Stimulated activated CD4-positive, alpha-beta T cell treated with anti-CD3 and anti-CD28 coated beads, Interleukin-4, amount 100 ng/mL, for 24 hours (primary cell): ENCODE measurements at places on chromosomes 5 and 9.

GRCh38 chr9:133436681-133437080 lies 14.5 kb downstream of the ADAMTS13 start:
- DNase-seq: no peak

- DNase-seq: no peak
Measured at GRCh38 chr5:162886717-162887116, 550.7 kb upstream of the CCNG1 start.

DNA sequence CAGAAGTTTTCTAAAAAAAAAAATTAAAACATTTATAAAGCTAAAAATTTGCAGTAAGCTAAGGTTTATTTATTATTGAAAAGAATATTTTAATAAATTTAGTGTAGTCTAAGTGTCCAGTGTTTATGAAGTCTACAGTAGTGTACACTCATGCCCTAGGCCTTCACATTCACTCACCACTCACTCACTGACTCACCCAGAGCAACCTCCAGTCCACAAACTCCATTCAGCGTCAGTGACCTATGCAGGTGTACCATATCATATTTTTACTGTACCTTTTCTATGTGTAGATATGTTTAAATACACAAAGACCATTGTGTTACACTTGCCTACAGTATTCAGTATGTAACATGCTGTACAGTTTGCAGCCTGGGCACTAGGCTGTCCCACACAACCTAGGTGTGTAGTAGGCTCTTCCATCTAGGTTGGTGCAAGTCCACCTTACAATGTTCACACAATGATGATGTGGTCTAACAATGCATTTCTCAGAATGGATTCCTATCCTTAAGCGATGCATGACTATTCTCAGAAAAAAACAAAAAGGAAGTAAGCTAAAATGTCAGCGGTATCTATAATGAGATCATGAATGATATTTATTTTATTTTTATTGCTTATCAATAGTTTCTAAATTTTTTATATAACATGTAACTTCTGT lies 336.7 kb downstream of the AGTPBP1 start:
- DNase-seq: no peak

DNA sequence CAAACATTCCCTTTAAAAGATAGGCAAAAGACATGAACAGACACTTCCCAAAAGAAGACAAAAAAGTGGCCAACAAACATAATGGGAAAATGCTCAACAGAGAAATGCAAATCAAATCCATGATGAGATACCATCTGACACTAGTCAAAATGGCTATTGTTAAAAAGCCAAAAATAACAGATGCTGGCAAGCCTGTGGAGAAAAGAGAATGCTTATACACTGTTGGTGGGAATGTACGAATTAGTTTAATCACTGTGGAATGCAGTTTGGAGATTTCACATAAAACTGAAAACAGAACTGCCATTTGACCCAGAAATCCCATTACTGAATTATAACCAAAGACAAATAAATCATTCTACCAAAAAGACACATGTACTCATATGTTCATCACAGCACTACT lies 58.3 kb upstream of the WDR41 start:
- no peak for DNase-seq

DNA sequence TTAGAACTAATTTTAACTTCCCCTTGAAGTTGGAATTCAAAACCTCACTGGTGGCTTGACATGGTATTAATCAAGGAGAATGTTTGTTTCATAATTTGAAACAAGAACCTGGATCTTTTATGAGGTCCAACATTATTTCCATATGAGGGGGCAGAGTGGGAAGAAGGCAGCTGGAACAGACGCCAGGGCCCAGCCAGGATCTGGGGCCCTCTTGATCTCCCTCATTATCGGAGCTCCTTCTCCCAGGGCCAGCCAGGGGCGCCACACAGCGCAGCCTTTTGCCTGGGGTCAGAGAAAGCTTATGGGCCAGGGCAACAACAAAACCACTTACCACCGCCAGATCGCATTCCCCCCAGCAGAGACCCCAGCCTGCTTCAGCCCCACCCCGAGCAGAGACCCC lies 27.1 kb upstream of the NKD2 start:
- no peak for DNase-seq

DNA sequence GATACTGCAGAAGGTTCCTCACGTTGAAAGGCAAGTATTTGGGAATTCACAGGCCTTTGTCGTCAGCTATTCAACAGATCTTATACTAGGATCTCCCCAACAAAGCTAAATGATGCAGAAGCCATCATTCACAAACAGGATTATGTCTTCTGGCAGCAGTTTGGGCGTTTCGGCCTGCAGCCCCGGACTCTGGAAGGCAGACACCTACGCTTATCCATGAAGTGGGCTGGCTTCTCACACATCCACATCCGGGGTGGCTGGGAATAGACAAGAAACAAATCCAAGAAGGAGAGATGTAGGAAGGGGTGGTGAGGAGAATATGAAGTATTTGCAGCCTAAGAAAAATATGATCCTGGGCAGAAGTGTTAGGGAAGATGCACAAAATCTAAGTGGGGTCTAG lies 471.9 kb downstream of the AGTPBP1 start:
- no peak for DNase-seq
